Stimulated activated CD8-positive, alpha-beta memory T cell treated with anti-CD3 and anti-CD28 coated beads, Interleukin-15, amount 100 ng/mL, for 24 hours (primary cell): ENCODE measurements at places on chromosomes 2 and 18.

DNA sequence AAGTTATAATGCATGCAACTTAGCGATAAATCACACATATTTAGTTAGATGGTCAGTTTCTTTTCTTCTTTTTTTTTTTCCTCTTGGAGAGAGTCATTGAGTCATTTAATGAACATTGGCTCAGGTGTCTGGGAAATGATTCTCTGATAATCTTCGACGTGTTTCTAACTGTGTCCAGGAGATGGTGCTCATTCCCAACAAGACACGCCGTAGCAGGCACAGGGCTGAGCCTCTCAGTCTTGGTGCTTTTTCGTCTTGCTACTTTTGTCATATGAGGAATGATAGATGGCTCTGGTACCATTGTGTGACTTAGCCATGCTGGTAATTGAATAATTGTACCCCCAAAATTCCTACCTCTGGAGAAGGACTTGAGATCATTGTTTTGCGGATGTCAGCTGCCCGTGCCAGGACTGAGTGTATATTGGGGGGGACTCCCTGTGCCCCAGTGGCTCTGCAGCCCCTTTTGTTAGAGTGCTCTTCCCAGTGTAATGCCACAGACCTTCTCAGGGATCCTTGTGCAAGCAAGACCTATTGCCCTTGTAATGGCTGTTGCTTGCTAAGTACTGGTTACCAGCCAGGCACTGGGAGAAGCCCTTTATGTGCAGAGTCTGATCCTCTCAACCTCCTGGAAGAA is 107.6 kb upstream of the CYRIA start:
- DNase-seq = no peak

- DNase-seq = no peak
Measured at GRCh38 chr2:65666156-65666725, 233.8 kb upstream of the SPRED2 start.

DNA sequence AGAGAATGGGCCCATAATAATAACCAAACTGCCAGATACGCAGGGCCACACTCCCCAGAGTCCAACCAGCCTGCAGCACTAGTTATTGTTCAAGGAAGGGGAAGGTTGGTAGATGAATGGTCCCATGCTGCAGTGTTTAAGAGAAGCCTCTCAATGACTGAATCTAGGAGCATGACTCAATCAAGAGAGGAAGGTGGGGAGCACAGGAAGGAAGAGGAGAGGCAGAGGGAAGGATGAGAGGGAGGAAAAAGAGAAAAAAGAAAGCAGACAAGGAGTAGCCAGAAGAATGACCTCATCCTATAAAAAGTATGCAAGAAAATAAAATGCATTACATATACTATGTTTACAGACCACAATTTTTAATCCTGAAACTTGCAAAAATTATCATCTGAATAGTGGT is 174.5 kb downstream of the TCF4 start:
- DNase-seq = no peak

DNA sequence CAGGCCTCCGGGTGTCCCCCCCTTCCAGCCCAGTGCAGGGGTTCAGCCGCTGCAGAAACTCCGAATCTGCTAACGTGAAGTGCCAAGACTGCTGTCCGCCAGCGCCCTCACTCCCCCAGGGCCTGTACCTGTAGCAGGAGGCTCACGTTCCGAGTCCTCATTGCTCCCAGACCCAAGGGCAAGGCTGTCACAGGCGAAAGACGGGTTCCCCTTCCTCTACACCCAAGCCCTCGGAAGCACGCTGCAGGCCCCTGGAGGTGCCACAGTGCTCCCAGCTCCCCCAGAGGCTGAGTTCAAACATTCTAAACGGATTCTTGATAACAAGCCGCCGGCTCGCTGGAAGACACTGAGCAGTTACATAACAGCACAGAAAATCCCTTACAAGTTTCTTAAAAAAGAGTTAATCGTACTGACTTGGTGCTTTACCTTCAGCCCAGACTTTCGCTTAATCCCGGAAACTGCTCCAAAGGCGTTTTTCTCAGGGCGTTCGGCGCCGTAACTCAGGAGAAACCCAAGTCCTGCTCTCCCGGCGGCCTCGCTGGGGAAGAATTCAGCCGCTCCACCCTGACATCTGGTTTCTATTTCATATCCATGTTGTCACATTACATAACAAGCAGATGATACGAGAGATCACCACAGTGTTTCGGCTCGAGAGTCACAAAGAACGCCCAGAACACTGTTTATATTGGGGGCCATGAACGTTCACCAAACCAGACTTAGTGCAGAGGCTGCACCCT is 92.0 kb downstream of the HDAC4 start:
- no peak for DNase-seq

DNA sequence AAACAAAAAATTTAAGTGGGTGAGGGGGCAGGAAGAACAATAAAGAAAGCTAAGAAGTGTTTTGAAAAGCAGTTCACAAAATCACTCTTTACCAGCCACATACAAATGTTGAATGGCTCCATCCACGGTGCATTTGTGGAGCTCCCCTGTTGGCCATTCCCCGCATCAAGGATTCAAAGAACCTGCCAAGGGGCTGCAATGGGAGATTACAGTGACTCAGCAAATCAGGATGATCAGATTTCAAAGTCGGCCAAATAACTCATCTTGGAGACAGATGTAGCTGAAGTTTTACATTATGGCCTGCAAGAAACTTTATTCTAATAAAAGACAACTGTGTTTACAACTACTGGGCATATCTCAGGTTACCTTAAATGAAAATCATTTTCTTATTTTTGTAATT is 26.9 kb downstream of the COL4A3 start:
- no peak for DNase-seq

GRCh38 chr2:109452318-109453305 is 161.2 kb downstream of the SEPTIN10 start:
- no peak for DNase-seq

DNA sequence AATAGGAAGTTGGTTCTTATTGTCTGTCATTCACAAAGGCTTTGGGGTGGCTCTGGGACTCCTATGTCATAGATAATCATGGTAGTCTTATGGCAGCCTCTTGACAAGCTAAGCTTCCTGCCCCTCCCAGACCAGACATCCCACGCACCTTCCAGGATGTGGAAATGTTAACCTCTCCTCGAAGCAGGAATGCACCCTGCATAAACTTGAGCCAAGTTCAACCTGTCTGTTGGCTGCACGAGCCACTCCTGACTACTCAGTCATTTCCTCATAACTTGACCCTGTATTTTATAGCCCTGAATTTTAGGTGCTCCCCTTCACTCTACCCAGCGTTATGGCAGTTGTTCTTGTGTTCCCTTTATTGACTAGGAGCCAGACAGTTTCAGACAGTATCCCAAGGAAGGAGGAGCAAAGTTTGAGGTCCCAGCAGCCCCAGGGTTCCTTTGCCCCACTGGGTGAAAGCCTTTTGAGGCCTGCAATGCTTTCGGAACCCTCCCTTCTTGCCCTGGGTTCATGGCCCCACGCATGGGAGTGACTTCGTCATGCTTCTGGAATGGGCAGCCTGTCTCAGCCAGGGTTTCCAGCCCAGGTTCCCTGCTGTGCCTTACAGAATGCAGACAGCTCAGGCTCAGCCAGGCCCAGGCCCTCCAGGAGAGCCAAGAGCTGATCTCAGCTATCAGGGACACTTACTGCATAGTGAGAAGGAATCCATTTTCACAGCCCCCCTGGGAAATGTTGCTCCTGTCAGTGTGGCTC is 15.6 kb upstream of the INO80C start:
- no peak for DNase-seq

- no peak for DNase-seq
Measured at GRCh38 chr2:201084863-201085262, 13.1 kb downstream of the NDUFB3 start.

GRCh38 chr2:216388046-216388884 is 16.0 kb upstream of the MARCHF4 start:
- DNase-seq = no peak

DNA sequence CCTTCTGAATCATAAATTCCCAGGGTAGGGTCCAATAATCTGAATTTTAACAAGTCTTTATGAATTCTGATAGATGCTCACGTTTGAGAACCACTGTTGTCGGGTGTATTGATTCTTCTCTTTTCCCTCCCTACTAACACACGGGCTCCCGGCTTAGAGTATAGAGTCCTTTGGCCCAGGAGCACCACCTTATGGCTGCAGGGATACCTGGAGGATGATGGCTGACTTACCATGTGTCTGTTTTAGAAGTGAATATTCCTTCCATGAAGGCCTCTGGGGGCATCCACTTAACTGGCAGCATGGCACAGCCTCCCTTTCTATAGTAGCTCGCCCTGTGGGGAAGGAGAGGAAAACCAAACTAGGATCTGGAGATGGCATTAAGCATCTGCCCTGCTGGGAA is 91.7 kb downstream of the CLIP4 start:
- DNase-seq = no peak

GRCh38 chr2:191758518-191759507 is 80.9 kb downstream of the NABP1 start:
- DNase-seq = no peak

GRCh38 chr2:123692121-123692520 is 333.0 kb upstream of the CNTNAP5 start:
- DNase-seq = no peak

DNA sequence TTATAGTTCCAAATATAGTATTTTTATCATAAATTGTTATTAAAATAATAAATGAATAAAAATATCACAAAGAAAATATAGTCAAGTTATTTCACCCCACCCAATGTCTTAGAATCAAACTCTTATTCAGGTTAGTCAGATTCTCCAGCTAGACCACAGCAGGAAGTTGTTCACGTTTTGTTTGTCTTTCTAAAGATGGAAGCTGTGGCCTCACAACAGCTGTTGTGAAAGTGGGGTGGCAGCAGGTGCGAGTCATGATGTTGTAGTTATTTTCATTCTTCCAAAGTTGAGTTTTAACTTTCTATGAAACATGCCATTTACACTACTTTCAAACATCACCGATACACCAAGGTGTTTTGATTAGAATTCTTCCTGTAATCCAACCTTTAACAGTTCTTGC is 272.9 kb downstream of the SLC8A1 start:
- no peak for DNase-seq

DNA sequence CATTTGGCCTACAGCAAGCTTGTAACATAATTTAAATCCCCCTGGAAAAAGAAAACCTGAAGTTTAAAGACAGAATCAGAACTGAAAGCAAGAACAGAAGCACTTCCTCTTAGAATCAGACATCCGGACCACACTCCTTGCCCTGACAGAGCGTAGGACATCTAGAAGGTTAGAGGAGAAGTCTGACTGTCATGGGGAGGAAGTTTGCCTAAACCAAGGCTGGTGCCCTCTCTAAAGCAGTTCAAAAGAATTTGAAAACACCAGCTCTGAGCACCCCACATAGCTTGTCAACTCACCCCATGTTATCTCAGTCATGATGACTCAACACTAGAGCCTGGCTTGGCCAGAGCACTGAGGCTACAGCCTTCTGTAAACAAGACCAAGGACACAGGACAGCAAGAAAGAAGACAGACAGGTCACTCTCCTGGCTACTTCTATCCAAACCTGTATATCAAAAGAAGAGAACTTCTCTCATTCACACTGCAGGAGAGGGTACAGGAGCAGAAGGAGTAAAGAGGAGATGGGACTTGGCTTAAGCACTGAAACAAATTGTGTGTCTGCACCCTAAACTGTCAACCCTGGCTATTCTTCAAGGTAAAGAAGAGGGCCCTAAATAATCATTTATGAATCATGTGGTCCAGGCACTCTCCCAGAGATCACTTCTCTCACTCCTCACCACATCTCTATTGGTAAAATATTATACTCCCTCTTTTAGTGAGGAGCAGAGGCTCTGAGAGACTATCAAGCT is 198.6 kb downstream of the MEMO1 start:
- no peak for DNase-seq

GRCh38 chr2:237132799-237133198 is 47.1 kb downstream of the COPS8 start:
- DNase-seq = no peak

- no peak for DNase-seq
Measured at GRCh38 chr2:55048508-55049042, 1.7 kb downstream of the RTN4 start.

GRCh38 chr2:65579506-65580235 is 147.3 kb upstream of the SPRED2 start:
- DNase-seq = no peak

DNA sequence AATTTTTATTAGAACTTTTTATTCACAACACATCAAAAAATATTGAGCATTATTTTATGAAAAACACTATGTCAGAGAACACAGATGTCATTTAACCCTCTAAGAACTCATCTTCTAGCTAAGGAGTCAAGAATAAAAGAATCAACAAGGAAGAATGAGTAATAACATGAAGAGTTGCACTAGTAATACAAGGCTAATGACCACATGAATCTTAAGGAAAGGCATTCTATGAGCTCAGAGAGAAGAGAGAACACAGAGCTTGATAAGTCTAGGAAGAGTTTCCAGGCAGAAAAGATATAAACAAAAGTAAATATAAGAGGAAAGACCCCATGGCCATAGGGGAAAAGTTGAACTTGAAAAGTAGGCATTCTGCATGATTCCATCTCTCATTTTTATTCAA is 166.5 kb downstream of the MAIP1 start:
- DNase-seq = no peak

DNA sequence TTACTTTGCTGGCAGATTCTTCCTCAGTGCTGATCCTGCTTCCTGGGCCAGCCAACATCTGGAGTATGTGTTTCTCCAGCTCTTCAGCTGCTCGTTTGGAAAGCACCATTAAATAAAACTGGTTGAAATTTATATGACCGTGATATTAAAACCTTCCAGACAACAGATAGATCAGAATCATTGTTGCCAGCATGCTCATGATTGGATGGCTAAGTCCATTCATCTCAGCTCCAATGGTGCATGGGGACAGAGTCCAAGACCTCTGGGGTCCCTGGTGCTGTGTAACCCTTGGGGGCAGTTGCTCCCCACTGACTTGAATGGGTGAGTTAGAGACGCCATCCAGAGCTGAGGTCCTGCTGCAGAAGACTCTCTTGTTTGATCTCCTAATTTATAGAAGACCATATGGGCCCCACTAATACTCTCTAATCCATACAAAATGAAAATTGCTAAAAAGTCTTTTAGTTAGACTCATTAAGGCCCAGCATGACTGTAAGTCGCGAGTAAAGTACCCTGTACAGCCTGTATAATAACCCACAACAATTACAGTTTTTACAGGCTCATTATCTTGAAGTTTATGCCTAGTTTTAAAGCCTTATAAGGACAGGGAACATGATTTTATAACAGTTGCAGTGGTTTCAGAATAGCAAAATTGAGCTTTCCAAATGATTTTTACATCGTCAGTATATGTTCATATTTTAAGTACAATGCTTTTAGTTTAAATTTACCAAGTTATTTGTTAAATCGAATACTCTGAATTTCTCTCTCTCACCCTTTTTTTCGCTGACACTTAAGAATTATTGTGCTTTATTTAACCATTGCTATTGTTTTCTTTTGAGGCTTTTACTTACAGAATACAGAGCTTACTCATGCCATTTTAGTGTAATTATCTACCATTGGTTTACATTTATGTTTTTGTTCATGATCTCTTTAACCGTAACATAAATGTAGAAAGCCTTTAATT is 60.0 kb downstream of the CABLES1 start:
- DNase-seq = no peak

- DNase-seq = no peak
Measured at GRCh38 chr2:152573168-152573567, 144.1 kb downstream of the PRPF40A start.

GRCh38 chr2:17649026-17649425 is 104.6 kb downstream of the SMC6 start:
- DNase-seq = no peak
